Ureter (tissue), 1 donor: ENCODE measurements at places on chromosomes 3 and 15. TPM values are rescaled to one million over a fixed set of nuclear protein-coding genes. Genes with fewer than 3 reads are reported as not detected.

Gene STAB1
- 191 TPM for total RNA-seq

Gene ESYT3
- total RNA-seq = 0.94 TPM

Gene NEK10
- total RNA-seq = 9.4 TPM

Gene PLA2G4D
- 0.13 TPM for total RNA-seq

Gene BTLA
- total RNA-seq = 0.91 TPM

Gene ARRDC4
- total RNA-seq = 13.6 TPM
